Non-pigmented ciliary epithelial cell (primary cell): ENCODE measurements at places on chromosomes 16 and 17.

DNA sequence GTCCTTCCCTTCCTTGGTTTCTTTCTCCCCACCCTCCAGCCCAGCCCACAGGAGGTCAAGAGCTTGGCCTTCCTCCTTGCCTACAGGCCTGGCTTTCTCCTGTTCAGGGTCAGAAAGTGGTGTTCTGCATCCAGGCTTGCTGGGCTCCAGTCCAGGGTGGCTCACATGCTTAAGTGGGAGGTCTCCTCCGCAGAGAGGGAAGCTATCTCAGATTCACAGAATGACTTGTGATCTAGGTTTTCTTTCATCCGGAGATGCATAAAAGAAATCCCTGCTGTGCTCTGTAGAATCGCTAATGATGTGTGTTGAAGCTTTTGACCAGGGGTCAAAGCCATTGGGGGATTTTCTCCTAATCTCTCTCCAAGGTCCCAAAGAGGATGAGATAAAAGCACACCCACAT lies 382.3 kb upstream of the EEF2KMT start:
- no peak for DNase-seq

DNA sequence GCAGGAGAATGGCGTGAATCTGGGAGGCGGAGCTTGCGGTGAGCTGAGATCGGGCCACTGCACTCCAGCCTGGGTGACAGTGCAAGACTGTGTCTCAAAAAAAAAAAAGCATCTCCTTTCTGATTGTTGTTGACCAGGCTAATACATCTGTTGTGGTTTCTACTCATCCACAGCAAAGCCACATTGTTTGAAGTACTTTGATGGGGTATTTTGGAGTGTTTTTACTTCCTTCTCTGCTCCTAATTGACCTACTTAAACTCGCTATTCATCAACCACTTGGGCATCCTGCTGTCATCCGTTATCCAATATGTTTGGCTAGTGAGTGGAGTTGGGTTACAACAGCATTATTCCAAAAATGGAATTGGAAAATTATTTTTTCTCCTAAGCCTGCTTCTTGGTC lies 3.5 kb upstream of the CDC27 start:
- DNase-seq: no peak

DNA sequence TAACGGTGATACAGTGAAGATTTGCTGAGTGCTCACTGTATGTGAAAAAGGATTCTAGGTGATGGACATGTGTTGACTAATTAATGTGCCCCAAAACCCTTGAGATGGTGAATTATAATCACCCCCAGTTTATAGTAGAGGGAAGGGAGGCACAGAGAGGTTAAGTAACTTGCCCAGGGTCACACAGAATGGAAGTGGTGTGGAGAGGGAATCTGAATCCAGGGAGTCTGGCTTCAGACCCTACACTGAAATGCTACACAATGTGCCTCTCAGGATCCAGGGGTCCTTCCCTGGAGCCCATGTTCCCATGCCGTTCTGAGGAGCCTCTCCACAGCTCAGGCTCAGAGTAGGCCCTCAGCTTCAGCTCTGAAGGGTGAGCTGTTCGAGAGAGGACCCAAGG lies 11.6 kb downstream of the TRPV2 start:
- DNase-seq: no peak

GRCh38 chr17:47973541-47973940 lies 2.6 kb downstream of the CDK5RAP3 start:
- DNase-seq: no peak

GRCh38 chr17:4533523-4534504 lies 21.4 kb downstream of the MYBBP1A start:
- no peak for DNase-seq
